ENCODE measurements at places on chromosomes 4 and X.

DNA sequence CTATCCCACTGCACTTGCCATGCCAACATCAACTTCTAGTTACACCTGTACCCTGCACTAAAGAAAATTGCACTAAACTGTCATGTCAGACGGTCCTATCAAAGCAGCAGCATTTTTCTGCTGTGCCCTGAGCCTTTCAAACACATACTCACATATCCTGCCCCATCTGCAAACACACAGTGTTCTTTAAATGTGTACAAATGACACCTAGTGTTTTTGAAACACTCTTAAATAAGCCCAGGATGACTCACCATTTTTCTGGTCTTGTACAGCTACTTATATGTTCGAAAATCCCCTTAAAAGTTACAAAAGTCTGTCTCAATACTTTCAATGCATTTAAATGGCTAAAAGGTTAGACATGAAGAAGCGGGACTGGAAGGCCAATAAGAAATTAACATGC, 346.7 kb upstream of the PPARGC1A start:
- DNase-seq, result no peak

DNA sequence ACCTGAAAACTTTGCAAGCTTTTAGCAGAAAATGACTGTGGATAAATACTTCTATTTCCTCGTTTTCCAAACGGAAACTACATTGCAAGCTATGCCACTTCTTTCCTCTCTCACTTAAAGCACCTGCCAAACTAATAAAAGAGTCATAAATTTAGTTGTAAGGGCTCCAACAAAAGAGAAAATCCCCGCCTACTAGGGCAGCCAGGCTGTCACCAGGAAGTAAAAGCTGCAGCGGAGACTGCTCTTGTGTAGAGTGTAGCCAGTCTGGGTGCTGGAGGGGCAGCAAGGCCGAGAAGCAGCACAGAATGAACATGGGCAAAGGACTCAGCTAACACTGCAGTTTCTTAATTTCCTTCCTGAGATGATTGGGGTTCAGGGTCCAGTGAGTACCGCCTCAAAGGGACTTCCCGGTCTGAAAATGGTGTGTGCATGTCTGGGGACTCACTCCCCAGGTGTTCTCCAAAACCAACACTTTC, 89.3 kb upstream of the MAML3 start:
- DNase-seq, result no peak

GRCh38 chr4:121189326-121190215, 25.4 kb upstream of the TNIP3 start:
- DNase-seq, result no peak

GRCh38 chr4:96784336-96784735, 944.4 kb downstream of the PDHA2 start:
- no peak for DNase-seq

DNA sequence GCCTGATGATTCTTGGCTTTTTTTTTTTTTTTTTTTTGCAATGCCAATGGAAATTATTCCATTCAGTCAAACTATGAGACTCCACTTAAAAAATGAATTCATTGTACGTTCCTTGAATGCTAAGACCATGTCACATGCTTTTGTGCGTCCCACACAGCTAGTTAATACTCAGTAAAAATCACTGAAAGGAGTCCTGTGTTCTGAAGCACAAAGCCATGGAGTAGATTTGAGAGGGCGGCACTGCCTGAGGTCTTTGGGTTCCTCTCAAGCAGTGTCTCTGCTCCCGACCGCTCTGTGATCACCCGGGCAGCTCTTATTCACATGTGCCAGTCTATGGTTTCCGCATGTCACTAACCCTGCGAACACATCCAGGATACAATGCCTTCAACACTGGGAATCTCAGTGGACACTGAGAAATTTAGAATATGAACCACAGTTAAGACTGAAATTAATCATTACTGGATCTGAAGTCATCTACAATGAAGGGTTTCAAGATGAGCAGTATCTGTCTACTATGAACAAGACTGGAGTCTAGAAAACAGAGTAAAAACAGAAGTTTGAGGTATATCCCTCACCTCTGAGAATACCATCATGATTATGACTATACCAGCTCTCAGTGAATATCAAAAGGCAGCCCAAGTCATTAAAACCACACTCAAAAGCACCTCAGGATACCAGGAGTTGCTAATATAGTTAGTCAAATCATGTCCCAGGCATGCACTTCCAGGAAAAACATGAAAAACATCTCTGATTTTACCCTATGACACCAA, 193.0 kb downstream of the MGST2 start:
- no peak for DNase-seq

DNA sequence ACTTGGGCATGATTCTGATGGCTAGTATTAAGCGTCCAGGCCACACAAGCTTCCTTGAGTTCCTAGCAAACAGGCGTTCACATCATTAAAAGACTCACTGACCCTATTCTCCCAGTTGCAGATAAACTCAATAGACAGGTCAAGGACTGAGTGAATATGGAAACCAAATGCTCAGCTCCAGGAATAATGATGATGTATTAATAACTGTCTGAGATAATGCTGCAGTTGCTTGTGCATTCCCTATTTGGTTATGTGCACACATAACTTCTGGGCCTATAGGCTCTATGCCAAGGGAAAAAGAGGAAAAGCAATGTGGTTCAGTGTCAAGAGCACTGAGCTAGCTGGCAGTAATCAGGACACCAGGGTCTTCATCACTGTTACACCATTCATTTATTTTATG, 3.5 kb downstream of the RAB9B start:
- no peak for DNase-seq

GRCh38 chr4:70559211-70559830, 32.7 kb upstream of the AMBN start:
- no peak for DNase-seq

- no peak for DNase-seq
Observed at GRCh38 chr4:161530710-161531109, 633.1 kb downstream of the FSTL5 start.

GRCh38 chr4:102616636-102617035, 115.5 kb downstream of the NFKB1 start:
- no peak for DNase-seq

DNA sequence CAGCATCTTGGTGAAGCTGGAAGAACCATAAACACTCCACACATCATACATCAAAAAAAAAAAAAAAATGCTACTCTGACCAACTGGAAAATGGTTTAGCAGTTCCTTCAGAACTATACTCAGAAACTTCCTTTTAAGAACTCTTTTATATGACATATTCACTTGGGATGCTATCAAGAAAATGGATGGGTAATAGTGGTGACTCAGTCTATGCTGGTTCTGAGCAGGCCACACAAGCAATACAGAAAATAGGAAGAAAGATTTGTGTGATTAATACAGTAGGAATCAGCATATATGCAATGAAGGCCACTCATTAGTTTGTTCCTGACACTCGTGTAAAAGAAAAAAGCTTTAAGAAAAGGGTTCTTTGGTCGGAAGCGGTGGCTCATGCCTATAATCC, 123.5 kb upstream of the FAT4 start:
- DNase-seq, result no peak

DNA sequence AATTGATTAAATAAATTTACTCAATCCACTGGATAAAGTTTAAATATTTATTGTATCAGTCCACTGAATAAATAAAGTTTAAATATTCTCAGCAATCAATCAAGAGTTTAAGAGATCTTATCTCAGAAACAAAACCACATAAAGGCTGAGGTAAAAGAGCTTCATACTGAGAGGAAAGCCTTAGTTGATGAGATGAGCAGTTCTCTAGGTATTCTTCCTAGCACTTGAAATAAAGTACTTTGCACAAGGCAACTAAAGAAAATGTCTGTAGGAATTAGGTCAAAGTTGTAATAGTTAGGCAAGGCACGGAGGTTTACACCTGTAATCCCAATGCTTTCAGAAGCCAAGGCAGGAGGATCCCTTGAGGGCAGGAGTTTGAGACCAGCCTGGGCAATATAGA, 63.5 kb downstream of the UCHL1 start:
- no peak for DNase-seq

DNA sequence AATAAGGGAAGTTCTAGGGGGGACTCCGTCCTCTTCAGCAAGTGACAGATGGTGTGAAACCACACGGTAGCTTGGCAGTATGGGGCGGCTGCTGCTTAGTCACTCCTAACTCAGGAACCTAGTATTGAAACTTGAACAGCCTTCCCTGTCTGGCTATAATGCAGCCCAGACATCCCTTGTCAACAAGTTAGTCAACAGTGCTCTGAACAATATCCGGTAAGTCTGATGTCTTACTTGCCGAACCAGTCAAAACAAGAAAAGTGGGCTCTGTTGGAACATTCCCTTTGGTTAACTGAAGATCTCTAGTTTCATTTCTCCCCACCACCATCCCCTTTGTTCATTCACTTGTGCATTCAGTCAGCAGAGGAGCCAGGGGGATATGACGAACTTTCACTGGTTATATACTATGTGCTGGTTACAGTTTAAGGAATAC, 18.7 kb upstream of the CXCL13 start:
- DNase-seq, result no peak

- DNase-seq, result no peak
Observed at GRCh38 chrX:30483996-30484395, 93.6 kb downstream of the TASL start.

- no peak for DNase-seq
Observed at GRCh38 chr4:99947190-99947578, 766 bp upstream of the DNAJB14 start.

DNA sequence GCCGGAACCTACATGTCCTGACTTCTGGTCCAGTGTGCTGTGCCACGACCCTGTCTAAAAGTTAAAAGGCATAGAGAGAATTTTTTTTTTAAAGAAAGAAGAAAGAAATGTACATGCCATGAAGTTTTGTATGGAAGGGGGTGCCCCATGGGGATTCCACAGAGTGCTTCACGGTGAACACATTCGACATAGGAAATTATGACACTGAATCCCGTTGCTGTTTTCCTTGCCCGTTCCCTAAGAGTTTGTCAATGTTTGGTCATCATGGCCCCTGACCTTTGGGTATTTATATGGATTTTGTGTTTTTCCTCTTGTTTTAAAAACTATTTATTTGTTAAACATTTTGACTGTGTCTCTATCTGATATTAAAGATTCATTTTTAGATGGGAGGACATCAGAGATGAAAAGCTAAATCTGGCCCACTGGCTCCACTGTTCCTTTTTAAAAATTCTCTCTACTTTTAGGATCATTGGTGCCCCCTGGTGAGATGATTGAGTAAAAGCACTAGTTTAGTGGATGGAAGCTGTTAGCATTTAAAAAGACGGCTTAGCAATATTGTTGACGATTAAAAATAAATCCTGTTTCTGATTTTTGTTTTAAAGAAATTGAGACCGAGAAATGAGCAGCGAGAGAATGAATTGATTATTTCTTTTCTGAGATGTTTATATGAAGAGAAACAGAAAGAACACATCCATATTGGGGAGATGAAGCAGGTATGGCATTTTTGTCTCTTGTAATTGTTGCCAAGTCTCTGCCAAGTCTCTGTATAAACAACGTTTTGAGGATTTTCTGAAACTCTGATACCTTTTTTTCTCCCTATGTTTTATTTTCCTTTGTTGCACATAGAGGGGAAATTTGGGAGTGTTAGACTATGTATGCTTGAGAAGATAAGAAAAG, 75.0 kb downstream of the PTTG2 start:
- no peak for DNase-seq

DNA sequence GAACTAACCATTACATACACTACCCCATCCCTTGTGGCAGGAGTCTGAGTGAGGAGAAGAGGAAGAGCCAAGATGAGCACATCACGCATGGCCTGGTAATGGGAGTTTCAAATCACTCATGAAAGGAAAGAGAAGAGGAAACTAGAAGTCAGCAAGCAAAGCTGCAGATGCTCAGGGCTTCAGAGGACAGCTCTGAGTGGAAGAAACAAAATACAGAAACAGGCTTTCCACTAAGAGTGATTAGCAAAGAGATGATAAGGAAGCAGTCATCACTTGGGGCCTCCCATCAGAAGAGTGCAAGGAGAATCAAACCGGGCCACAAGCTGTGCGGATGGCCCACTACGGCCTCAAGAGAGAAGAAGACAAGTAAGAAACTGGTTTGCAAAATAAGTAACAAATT, 25.6 kb downstream of the KDR start:
- DNase-seq, result no peak

GRCh38 chr4:139761461-139761860, 95.8 kb downstream of the MGST2 start:
- no peak for DNase-seq

- DNase-seq, result no peak
Observed at GRCh38 chr4:27234306-27234899, 373.8 kb downstream of the STIM2 start.

GRCh38 chr4:13371048-13371447, 113.1 kb downstream of the RAB28 start:
- DNase-seq, result no peak

DNA sequence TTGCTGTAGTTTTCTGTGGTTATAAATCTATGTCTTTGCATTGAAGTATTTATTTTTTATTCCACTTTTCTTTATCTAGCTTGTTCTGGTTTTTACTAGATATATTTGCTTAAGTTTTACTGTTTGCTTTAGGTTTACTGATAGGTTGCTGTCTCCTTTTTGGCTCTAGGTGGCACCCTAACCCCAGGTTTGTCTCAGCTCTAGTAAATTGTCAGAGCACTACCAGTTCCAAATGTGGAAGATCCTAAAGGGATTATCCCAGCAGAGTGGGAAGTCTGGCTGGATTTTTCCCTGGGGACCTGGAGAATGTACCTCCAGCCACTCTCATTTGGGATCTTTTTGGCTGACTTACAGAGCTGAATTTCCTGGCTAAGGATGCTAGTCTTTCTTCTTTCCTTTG, 106.1 kb downstream of the PBDC1 start:
- no peak for DNase-seq

DNA sequence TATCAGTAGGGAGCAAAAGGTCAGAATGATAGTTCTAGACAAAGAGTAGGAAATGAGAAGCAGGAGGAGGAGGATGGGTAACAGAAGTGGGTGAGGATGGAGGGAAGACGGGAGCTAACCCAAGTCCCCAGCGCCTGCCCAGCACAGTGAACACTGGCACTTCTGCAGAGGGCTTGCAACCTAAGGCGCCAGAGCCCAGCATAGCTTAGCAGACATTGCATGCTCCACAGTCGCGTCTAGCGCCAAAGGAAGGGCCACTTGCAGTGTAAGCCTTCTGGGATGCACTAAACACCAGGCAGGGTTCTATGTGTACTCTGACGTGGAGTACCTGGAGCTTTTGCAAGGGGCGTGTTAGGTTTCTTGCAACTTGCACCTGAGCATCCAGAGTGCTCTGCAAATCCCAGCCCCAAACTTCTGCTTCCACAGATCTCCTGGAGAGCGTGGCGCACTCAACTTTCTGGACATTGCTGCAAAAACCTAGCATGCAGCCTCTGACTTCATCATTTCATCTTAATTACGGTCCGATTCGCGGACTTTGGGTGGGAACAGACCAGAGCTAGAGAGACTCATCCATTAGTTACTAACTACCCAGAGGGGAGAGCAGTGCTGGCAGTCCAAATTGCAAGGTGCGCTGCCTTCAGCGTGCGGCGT, 46.5 kb upstream of the NKAP start:
- no peak for DNase-seq

Measured in stimulated activated CD8-positive, alpha-beta memory T cell treated with anti-CD3 and anti-CD28 coated beads, Interleukin-4, amount 100 ng/mL, for 1 hour (primary cell).